ENCODE measurements at places on chromosomes 4 and X. TPM values are rescaled to one million over a fixed set of nuclear protein-coding genes. Genes with fewer than 3 reads are reported as not detected.
A peak's percentile ranks its signal among the peaks of the same experiment; 100 is the strongest.

GRCh38 chr4:26321373-26322221, 783 bp downstream of the RBPJ start:
- DNase-seq: no peak

GRCh38 chr4:26248647-26249046, 72.2 kb upstream of the RBPJ start:
- DNase-seq: peak; percentile 51

GRCh38 chr4:188374871-188375270, 235.6 kb downstream of the TRIML1 start:
- DNase-seq: no peak

GRCh38 chr4:23770011-23770410, 119.8 kb downstream of the PPARGC1A start:
- DNase-seq: no peak

DNA sequence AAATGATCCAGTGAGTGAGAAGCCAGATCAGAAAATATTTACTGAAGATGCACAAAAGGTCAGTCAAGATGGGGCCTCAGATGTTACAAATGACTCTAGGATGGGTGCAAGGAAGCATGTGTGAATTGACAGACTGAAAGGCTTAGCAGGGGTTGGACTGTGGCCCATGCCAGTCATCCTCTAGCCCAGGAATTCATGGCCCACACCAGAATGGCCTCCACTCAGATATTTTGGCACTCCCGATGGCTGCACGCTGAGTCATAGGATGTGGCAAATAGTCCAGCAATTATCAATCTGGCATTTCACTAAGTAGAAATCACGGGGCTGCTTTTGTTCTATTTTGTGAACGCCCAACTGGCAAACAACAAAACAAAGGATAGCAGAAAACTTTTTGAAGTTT, 406.5 kb downstream of the IQCM start:
- DNase-seq: no peak

DNA sequence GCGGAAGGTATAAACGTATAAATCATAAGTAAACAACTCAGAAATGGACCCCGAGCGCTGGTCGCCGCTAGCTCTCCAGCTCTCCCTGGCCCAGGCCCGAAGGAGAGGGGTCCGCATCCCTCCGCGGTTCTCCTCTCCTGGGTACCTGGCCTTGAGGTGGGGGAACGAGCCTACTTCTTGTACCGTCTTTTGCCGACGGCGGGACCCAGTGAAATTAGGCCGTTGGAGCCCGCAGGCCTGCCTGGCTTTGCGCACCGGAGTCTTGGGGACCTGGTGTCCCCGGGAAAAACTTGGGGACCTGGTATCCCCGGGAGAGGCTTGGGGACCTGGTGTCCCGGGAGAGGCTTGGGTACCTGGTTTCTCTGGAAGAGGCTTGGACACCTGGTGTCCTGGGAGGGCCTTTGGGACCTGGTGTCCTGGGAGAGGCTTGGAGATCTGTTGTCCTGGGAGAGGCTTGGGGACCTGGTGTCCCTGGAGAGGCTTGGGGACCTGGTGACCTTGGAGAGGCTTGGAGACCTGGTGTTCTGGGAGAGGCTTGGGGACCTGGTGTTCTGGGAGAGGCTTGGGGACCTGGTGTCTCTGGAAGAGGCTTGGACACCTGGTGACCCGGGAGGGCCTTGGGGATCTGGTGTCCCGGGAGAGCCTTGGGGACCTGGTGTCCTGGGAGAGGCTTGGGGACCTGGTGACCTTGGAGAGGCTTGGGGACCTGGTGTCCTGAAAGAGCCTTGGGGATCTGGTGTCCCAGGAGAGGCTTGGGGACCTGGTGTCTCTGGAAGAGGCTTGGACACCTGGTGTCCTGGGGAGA, 12.0 kb downstream of the SHOX start:
- no peak for DNase-seq

- DNase-seq: no peak
Measured at GRCh38 chrX:45614853-45615252, 414.2 kb upstream of the DIPK2B start.

Gene P2RY8
- polyA plus RNA-seq: 1.7 TPM
